T-helper 17 cell (primary cell): ENCODE measurements at places on chromosomes 3 and 15. TPM values are rescaled to one million over a fixed set of nuclear protein-coding genes. Genes with fewer than 3 reads are reported as not detected.

The CYP1A1 gene
- total RNA-seq: 0.13 TPM

The TRPM1 gene
- not detected for total RNA-seq

The AP3B2 gene
- 0.10 TPM for total RNA-seq

The DNAJC17 gene
- total RNA-seq: 27.7 TPM

The GOLGA6L9 gene
- total RNA-seq: 3.0 TPM

The MAP3K13 gene
- 8.1 TPM for total RNA-seq

The COLQ gene
- total RNA-seq: 10.8 TPM

The AADACL2 gene
- not detected for total RNA-seq

The GOLGA6A gene
- 1.0 TPM for total RNA-seq

The TERC gene
- total RNA-seq: 11.0 TPM

GRCh38 chr3:188353426-188353825 is 199.5 kb downstream of the LPP start:
- H3K36me3 ChIP-seq: peaks cover 8% of the 10 kb centered on the region
- H3K4me1 ChIP-seq: peaks cover 18% of the 10 kb centered on the region
- H3K27ac ChIP-seq: no peak overlapping the region
- H3K27me3 ChIP-seq: no peaks in the 10 kb centered on the region

DNA sequence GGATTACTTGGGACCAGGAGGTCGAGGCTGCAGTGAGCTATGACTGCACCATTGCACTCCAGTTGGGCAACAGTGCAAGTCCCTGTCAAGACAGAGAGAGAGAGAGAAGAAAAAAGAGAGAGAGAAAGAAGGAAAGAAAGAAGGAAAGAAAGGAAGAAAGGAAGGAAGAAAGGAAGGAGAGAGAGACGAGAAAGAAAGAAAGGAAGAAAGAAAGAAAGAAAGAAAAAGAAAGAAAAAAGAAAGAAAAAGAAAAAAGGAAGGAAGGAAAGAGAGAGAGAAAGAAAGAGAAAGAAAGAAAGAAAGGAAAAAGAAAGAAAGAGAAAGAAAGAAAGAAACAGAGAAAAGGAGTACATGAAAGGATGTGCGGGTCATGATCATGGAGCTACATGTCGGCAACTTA is 80.2 kb downstream of the ATP13A4 start:
- peaks cover 22% of the 10 kb centered on the region for H3K27me3 ChIP-seq
- H3K4me1 ChIP-seq: no peaks in the 10 kb centered on the region
- no peak for DNase-seq
- H3K36me3 ChIP-seq: no peaks in the 10 kb centered on the region

DNA sequence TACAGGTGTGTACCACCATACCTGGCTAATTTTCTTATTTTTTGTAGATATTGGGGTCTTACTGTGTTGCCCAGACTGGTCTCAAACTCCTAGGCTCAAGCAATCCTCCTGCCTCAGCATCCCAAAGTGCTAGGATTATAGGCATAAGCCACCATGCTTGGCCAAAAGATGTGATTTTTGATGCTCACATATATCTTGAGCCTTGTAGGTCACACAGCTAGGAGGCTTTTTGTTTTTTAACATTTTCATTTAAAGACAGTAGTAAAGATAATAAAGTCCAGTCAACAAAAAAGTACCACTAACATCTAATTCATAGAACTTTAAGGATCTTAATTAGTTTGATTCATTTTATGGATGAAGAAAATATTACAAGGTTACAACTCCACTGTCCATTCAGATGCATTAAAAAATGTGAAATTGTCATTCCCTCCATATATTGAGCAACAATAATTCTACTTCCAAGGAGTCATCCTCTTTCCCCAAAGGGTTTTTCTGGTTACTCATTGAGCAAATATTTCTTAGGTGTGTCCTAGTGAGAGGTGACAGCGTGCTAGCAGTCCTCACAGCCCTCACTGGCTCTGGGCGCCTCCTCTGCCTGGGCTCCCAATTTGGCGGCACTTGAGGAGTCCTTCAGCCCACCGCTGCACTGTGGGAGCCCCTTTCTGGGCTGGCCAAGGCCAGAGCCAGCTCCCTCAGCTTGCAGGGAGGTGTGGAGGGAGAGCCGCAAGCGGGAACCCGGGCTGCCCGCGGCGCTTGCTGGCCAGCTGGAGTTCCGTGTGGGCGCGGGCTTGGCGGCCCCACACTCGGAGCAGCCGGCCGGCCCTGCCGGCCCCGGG is 8.3 kb upstream of the TASOR start:
- no peak for DNase-seq
- no peak overlapping the region for H3K27ac ChIP-seq
- H3K4me3 ChIP-seq: no peak overlapping the region
- no peaks in the 10 kb centered on the region for H3K36me3 ChIP-seq
- peaks cover 35% of the 10 kb centered on the region for H3K4me1 ChIP-seq

GRCh38 chr15:40063563-40064011 is 24.6 kb upstream of the SRP14 start:
- no peaks in the 10 kb centered on the region for H3K36me3 ChIP-seq
- no peaks in the 10 kb centered on the region for H3K27me3 ChIP-seq
- peaks cover 5% of the 10 kb centered on the region for H3K4me1 ChIP-seq
- no peak overlapping the region for H3K4me3 ChIP-seq

DNA sequence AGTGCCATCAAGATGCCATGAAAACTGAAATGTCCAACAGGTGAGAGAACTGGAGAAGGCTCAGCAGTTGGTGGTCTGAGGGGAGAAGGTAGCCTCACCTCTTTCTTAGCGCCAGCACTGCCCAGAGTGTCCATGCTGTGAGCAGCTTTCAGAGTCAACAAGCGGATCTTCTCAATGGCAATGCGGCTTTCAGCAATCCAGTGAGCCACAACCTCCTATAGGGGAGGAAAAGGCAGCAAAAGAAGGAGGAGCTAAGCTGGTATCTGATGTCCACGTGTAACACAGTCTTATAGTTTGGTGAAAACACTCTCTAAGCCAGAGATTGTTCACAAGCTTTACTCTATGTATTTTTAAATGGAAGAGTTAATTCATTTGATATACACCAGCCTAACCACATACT is 36.1 kb upstream of the ACKR4 start:
- no peak for DNase-seq
- no peak overlapping the region for H3K27ac ChIP-seq
- no peak overlapping the region for H3K4me3 ChIP-seq
- peaks cover 12% of the 10 kb centered on the region for H3K36me3 ChIP-seq

DNA sequence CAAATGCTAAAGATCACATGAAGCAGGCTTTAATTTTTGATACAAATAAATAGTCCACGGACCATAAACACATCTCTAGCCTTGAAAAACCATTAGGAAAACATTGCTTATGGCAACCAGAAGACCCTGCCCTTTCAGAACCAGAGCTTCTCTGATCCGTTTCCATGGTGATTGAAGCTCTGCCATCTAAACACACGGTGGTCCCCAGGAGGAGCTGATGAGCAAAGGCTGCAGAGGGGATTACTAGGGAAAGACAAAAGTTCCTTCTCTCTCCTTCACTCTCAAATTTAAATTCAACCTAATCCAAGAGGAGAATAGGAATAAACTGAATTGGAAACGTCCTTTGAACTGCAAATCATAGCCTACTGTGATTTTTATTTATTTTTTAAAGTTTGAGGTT is 122.0 kb upstream of the ATP10A start:
- peaks cover 41% of the 10 kb centered on the region for H3K27me3 ChIP-seq
- H3K4me3 ChIP-seq: no peak overlapping the region
- no peak for DNase-seq
- H3K4me1 ChIP-seq: no peaks in the 10 kb centered on the region
- H3K27ac ChIP-seq: no peak overlapping the region

DNA sequence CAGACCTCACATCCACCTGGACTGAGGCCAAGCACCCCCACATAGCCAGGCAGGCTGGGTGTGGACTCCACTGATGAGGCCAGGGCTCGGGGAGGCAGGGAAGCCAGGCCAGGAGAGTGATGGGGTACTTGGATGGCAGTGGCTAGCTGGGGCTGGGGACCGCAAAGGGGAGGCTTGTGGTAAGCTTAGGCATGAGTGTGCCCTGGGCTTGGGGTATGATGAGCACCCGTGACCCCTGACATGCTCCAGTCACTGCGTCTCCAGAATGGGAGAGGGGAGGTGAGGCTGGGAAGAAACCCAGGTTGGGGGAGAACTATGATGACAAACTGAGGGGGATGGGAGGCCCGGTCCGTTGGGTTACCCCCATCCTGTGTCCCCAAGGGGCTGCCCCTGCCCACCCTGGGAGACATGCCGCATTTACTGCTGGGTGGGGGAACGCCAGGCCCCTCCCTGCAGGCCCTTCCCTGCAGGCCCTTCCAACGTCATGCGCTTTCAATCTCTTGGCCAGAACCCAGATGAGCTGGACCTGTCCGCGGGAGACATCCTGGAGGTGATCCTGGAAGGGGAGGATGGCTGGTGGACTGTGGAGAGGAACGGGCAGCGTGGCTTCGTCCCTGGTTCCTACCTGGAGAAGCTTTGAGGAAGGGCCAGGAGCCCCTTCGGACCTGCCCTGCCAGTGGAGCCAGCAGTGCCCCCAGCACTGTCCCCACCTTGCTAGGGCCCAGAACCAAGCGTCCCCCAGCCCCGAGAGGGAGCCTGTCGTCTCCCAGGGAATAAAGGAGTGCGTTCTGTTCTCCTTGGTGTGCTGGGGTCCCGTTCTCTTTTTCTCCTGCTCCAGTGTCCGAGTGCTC is 34.1 kb downstream of the TSPAN3 start:
- H3K27me3 ChIP-seq: no peaks in the 10 kb centered on the region
- H3K36me3 ChIP-seq: peaks cover 12% of the 10 kb centered on the region
- peaks cover 17% of the 10 kb centered on the region for H3K4me1 ChIP-seq
- no peak for DNase-seq

DNA sequence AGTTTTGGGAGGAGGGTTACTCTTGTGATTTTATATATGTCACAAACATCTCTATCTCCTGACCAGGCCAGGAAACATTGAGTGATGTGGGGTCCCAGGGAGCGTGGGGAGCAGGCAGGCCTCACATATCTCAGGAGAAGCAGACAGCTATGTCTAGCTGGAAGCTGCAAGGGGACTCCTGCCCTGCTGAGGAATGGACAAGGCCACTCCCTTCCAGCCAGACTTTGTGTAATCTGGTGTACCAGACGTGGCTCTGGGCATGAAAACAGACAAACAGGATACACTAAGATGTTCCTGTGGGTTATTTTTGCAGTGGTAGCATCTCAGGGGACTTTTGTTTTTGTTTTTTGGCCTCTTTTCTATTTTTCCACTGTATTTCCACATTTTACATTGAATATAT is 23.2 kb downstream of the CYP8B1 start:
- peaks cover 9% of the 10 kb centered on the region for H3K4me1 ChIP-seq
- DNase-seq: no peak
- no peak overlapping the region for H3K4me3 ChIP-seq
- H3K27me3 ChIP-seq: peaks cover 46% of the 10 kb centered on the region

DNA sequence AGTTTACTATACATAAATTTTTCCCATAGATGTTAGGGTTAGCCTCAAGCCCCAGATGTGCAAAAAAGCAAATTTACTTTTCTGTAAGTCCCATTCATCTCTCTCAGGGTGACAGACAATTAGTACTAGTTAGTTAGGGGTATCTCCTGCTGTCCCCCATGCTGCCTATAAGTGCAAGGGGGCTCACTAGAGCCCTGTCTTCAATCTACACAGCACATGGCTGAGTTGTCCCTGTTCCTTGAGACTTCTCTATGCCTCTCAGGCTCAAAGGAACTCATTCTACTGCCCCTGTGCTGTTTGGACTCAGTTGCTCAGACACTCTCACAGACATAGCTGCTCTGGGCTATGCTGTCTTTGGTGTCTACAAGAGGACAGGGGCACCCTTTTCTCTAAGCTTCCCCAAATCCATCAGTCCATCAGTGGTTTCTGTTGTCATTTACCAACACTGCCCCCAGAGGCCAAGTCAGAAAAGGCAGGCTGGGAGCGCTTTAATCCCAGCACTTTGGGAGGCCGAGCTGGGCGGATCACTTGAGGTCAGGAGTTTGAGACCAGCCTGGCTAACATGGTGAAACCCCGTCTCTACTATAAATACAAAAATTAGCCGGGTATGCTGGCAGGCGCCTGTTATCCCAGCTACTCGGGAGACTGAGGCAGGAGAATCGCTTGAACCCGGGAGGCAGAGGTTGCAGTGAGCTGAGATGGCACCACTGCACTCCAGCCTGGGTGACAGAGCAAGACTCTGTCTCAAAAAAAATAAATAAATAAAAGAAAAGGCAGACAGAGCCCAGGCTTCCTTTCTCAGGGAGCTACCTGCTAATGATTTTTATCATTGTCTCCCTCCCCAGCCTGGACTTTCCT is 31.4 kb upstream of the PRTG start:
- H3K4me1 ChIP-seq: peaks cover 5% of the 10 kb centered on the region
- no peak overlapping the region for H3K27ac ChIP-seq
- DNase-seq: peak; percentile 16
- H3K36me3 ChIP-seq: no peaks in the 10 kb centered on the region
- H3K27me3 ChIP-seq: peaks cover 35% of the 10 kb centered on the region

DNA sequence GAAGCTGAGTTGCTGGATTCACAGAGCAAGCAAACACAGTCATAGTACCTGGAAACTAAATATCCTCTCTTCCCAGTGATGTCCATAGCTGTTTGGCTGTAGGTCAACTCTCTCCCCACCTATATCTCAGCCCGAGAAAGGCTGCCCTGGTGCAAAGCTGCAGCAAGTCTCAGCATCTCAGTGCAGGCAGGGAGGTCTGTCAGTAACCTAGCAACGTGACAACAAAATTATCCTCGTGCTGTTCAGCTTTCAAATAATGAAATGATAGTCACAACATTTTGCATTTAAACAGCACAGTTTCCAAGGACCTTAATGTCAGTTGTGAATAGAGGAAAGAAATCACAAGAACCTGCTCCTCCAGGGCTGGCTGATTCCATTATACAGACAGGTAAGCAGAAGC is 83.6 kb downstream of the CHST2 start:
- no peaks in the 10 kb centered on the region for H3K4me1 ChIP-seq
- no peaks in the 10 kb centered on the region for H3K36me3 ChIP-seq
- DNase-seq: no peak
- H3K27me3 ChIP-seq: peaks cover 15% of the 10 kb centered on the region
- H3K27ac ChIP-seq: no peak overlapping the region

- no peak for DNase-seq
- no peaks in the 10 kb centered on the region for H3K36me3 ChIP-seq
- H3K4me1 ChIP-seq: peaks cover 3% of the 10 kb centered on the region
- no peak overlapping the region for H3K27ac ChIP-seq
- peaks cover 56% of the 10 kb centered on the region for H3K27me3 ChIP-seq
Observed at GRCh38 chr15:68567345-68567744, 11.4 kb upstream of the CORO2B start.

DNA sequence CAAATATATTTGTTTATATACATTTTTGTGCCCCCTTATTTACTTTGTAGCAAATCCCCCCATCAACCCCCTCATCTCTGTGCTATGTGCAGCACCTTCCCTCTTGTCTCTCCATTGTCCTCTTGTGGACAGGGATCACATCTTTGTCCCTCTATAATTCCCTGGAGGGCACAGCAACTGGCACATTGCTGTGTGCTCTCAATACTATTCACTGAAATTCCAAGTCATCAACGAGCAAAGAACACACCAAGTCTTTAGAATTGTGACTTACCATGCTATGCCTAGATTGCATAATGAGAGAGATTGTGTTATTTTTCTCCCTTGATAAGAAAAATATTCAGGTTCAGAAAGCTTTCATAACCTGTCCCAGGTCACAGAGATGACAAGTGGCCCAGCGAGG is 54.6 kb upstream of the ACAN start:
- H3K4me3 ChIP-seq: no peak overlapping the region
- H3K4me1 ChIP-seq: peaks cover 4% of the 10 kb centered on the region
- H3K36me3 ChIP-seq: no peaks in the 10 kb centered on the region
- H3K27me3 ChIP-seq: peaks cover 64% of the 10 kb centered on the region
- H3K27ac ChIP-seq: no peak overlapping the region
- no peak for DNase-seq
